ENCODE measurements at places on chromosomes 3 and 15.

DNA sequence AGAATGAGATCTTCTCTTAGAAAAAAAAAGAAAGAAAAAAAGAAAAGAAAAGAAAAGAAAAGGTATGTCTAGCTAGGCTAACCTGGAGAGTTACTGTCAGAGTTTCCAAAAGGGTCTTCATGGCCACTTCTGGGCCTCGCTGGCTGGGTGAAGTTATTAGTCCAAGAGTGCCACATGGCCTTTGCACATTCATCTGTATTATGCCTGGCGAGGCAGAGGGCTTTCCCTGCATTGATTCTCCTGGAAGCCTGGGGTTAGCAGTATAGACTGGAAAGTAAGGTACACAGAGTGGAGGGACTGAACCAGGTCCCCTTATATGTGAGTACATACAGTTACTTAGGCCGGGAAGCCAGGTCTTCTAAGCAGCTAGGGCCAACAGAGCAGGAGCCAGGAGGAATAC is 54.8 kb upstream of the CGNL1 start:
- DNase-seq: no peak

DNA sequence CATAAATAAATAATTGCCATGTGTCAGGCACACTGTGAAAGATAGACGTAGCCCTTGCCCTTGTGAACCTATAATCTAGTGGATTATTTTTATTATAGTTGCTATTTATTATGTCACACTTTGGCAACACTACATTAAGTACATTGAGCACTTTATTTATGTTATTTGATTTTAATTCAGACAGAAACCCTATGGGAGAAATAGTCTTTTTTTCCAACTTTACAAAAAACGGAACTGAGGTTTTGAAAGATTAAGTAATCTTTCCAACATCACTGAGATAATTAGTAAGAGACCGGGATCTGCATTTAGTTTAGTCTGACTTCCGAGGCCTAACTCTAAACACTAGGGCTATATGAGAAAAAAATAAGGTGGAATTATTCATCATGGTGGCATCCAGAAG is 2.8 kb upstream of the FILIP1L start:
- DNase-seq: no peak

DNA sequence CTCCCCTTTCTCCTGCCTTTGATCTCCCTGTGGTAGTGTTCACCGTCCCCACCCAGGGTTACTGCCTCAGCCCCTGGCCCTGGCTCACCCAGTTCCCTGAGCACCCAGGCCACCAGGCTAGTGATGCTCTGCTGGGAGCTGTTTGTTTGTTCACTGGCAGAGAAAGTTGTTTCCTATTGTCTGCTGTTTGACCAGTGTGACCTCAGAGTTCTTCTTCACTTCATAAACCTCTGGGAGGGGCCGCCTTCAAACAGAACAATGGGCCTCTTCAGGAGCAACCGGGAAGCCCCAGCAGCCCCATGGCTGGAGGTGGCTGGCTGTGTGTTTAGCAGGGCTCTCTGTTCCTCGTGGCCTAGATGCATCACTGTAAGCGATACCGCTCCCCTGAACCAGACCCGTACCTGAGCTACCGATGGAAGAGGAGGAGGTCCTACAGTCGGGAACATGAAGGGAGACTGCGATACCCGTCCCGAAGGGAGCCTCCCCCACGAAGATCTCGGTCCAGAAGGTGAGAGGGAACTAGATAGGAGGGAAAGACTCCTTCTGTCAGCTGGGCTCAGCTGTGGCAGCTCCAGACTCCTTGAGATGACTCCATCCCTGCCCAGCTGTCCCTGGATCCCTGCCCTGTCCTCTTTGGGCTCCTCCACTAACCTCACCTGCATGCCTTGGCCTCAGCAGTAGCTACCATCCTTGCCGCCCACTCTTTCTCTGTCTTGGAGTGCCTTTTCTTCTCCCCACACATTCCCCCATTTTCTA is 3.4 kb downstream of the CLK3 start:
- DNase-seq: no peak

GRCh38 chr3:177783767-177784166 is 586.5 kb upstream of the TBL1XR1 start:
- no peak for DNase-seq

Measured in putamen (tissue), 1 donor.